Liver (tissue), 10 donors: ENCODE measurements at places on chromosomes 12 and 14.

DNA sequence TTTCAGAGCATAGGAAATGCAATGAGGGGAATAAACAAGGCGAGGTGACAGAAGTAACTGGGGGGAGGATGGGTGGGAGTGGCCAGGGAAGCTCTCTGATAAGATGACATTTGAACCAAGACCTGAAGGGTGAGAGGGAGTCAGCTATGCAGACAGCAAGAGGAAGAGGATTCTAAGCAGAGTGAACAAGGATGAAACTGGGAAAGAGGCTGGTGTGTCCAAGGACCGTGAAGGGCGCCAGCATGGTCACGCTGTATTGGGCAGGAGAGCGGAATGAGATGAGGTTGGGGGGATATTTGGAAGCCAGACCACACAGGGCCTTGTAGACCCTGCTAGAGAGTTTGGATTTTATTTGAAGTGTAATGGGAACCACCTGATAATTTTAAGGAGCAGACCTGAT, 10.5 kb upstream of the PPP1R1A start:
- no peaks in the 10 kb centered on the region for H3K36me3 ChIP-seq
- no peak overlapping the region for H3K27ac ChIP-seq
- peaks cover 2% of the 10 kb centered on the region for H3K4me1 ChIP-seq
- no peak for DNase-seq
- H3K27me3 ChIP-seq, result no peaks in the 10 kb centered on the region

- H3K36me3 ChIP-seq, result no peaks in the 10 kb centered on the region
- DNase-seq, result no peak
- H3K4me1 ChIP-seq, result no peaks in the 10 kb centered on the region
- H3K4me3 ChIP-seq, result no peak overlapping the region
- H3K27ac ChIP-seq, result no peak overlapping the region
- no peaks in the 10 kb centered on the region for H3K27me3 ChIP-seq
Measured at GRCh38 chr12:85877459-85877858, 3.4 kb downstream of the NTS start.

DNA sequence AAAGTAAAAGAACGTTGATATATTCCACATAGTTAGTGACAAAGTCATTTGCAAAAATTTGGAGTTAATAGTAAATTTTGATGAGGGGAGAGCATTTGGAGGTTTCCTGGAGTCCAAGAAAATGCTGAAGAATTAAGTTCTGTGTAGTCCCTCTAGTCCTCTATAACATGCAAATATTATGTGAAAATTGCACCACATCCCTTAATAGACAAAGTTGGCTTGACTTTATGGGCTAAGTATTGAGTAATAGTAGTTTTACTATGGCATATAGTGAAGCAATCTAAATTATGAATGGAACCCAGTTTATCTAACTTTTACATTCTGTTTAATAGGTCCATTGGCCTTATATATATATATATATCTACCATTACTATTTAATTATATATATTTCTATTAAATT, 66.4 kb upstream of the DCN start:
- H3K36me3 ChIP-seq, result no peaks in the 10 kb centered on the region
- no peak for DNase-seq
- no peaks in the 10 kb centered on the region for H3K27me3 ChIP-seq
- no peak overlapping the region for H3K4me3 ChIP-seq

DNA sequence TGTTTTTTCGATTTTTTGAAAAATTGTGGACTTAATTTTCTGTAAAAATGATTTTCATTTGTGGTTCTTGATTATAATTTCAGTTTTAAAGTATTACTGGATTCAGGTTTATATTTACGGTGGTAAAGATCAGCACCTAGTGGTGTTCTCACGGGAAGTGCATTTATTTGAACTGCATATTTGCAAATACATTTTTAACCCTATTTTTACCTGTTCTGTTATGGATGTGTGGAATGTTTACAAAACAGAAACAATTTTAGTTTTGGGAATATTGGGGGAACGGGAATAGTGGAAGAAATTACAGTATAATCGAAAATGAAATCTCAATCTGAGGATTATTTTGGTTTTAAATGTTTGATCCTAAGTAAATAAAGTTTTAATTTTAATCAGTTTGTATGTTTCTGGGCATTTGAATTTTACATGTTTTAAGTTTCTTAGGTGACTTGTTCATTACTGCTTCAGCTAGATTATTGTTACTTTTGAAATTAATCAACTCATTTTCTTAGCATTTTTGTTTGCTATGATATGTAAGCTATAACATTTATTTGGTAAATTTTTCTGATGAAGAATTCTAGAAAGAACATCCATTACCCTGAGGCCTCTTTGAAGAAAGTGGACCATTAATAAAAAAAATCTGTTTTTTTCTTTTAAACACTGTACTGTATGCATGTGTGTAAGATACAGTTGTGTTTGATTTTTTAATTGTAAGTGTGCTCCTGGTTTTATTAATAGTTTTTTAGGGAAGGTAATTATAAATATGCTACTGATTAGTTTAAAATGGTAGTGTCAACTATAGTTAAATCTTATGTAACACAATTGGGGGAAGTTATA, 942 bp downstream of the ATF7IP start:
- peak overlapping the region; percentile 71 for H3K4me3 ChIP-seq
- no peaks in the 10 kb centered on the region for H3K4me1 ChIP-seq
- H3K36me3 ChIP-seq, result no peaks in the 10 kb centered on the region
- DNase-seq, result no peak

GRCh38 chr12:121803861-121804416, at the start of gene SETD1B:
Gene SETD1B, plus strand, starts transcription at chr12:121804009. Its CDS starts 729 bp downstream, at chr12:121804738.
- no peaks in the 10 kb centered on the region for H3K27me3 ChIP-seq
- DNase-seq, result peak; percentile 69
- H3K4me3 ChIP-seq, result peak within 1 kb of the TSS; percentile 66
- H3K4me1 ChIP-seq, result peaks cover 38% of the 10 kb centered on the region
- peak within 1 kb of the TSS; percentile 100 for H3K27ac ChIP-seq

- H3K27ac ChIP-seq, result no peak overlapping the region
- H3K4me1 ChIP-seq, result no peaks in the 10 kb centered on the region
- no peaks in the 10 kb centered on the region for H3K36me3 ChIP-seq
- no peaks in the 10 kb centered on the region for H3K27me3 ChIP-seq
- H3K4me3 ChIP-seq, result no peak overlapping the region
Measured at GRCh38 chr14:44639781-44640385, 132.8 kb upstream of the FSCB start.

GRCh38 chr14:101780887-101781239, 19.4 kb downstream of the PPP2R5C start:
- H3K27ac ChIP-seq, result no peak overlapping the region
- H3K36me3 ChIP-seq, result no peaks in the 10 kb centered on the region
- H3K4me1 ChIP-seq, result peaks cover 4% of the 10 kb centered on the region
- H3K27me3 ChIP-seq, result no peaks in the 10 kb centered on the region
- peak overlapping the region; percentile 64 for H3K4me3 ChIP-seq

GRCh38 chr12:131543040-131543439, 167.8 kb upstream of the SFSWAP start:
- no peaks in the 10 kb centered on the region for H3K27me3 ChIP-seq
- no peak for DNase-seq
- H3K4me1 ChIP-seq, result no peaks in the 10 kb centered on the region
- no peak overlapping the region for H3K4me3 ChIP-seq
- H3K27ac ChIP-seq, result no peak overlapping the region
- no peaks in the 10 kb centered on the region for H3K36me3 ChIP-seq

DNA sequence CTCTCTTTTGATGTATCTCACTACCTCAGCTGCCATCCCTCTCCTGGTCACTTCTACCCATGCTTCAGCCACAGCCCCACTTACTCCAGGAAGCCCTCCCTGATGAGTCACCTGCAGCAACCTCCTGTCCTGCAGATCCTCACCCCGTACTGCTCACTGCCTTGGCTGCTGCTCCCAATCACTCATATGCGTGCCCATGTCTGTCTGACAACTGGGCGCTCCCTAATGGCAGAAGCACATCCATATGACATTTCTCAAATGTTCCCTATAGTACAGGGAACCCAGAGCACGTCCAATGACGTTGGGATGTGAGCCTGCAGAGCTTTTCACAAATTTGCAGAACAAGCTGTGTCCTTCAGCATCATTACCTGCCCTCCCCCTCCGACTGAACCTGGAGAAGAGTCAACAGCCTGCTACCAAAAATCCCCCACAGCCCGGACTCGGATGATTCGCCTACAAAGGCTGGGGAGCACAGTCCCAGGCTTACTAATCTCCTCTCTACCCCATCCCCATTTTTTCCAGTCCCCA, 90.0 kb downstream of the SINHCAF start:
- no peak for DNase-seq
- no peaks in the 10 kb centered on the region for H3K4me1 ChIP-seq
- no peaks in the 10 kb centered on the region for H3K27me3 ChIP-seq
- no peaks in the 10 kb centered on the region for H3K36me3 ChIP-seq
- H3K4me3 ChIP-seq, result no peak overlapping the region

DNA sequence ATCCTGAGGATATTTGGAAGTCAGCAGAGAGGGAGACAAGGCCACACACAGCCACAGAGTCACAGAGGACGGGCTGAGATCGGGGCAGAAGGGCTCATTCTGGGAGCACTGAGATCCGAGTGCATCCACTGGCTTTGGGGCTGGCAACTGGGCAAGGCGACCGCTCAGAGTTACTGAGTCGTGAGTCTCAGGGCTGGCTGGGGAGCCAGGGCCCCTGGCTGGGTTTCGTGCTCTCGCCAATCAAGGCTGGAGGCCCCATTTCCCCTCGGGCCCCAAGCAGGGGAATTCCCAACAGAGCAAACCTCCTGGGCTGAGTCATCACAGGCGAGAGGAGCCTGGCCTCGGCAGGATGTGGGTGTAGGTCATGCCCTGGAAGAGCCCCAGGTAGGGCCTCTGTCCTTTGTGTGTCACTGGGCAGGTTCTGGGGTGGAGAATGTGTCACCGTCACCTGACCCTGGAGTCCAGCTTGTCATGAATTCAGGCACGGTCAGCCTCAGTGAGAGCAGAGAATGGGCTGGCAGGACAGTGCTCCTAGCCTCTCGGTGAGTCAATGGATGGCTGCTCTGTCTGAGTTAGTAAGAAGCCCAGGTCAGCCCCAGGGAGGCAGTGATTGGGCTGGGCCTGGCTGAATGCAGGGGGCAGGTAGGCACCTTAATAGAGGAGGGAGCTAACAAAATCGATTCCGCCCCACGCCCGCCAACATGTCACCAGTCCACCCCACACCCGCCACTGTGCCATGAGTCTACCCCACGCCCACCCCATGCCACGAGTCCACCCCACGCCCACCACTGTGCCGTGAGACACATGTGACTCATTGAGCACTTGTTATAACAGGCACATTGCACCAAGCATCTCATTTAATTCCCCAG, 16.9 kb downstream of the ASB2 start:
- H3K4me1 ChIP-seq, result peaks cover 3% of the 10 kb centered on the region
- no peaks in the 10 kb centered on the region for H3K36me3 ChIP-seq
- H3K4me3 ChIP-seq, result no peak overlapping the region
- no peaks in the 10 kb centered on the region for H3K27me3 ChIP-seq
- no peak for DNase-seq
- H3K27ac ChIP-seq, result no peak overlapping the region

- no peaks in the 10 kb centered on the region for H3K27me3 ChIP-seq
- peak; percentile 16 for DNase-seq
- no peak overlapping the region for H3K27ac ChIP-seq
- H3K36me3 ChIP-seq, result no peaks in the 10 kb centered on the region
Measured at GRCh38 chr14:68658029-68658509, 134.8 kb downstream of the ZFP36L1 start.

- no peaks in the 10 kb centered on the region for H3K27me3 ChIP-seq
- no peak overlapping the region for H3K4me3 ChIP-seq
- no peaks in the 10 kb centered on the region for H3K4me1 ChIP-seq
Measured at GRCh38 chr14:106318700-106319099, 792.3 kb downstream of the TMEM121 start.

DNA sequence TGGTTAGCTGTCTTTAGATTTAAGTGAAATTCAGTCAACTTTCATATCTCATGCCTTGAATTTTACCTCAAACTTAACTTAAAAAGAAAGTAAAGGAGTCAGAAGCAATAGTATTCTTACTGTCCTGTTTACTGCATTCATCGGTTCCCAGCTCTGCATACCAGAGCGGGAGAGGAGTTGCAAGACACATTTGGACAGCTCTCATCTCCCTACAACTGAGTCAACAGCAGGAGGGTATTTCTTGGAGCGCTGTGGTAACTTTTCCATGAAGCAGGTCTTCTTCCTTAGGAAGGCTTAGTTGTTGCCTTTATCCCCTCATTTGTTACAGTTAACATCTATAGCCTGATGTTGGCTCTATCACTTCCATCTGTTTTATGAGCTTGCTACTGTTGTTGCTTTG, 65.1 kb downstream of the TRMT5 start:
- H3K27ac ChIP-seq, result no peak overlapping the region
- DNase-seq, result no peak
- H3K4me3 ChIP-seq, result no peak overlapping the region
- H3K4me1 ChIP-seq, result no peaks in the 10 kb centered on the region
- H3K27me3 ChIP-seq, result no peaks in the 10 kb centered on the region
- no peaks in the 10 kb centered on the region for H3K36me3 ChIP-seq

DNA sequence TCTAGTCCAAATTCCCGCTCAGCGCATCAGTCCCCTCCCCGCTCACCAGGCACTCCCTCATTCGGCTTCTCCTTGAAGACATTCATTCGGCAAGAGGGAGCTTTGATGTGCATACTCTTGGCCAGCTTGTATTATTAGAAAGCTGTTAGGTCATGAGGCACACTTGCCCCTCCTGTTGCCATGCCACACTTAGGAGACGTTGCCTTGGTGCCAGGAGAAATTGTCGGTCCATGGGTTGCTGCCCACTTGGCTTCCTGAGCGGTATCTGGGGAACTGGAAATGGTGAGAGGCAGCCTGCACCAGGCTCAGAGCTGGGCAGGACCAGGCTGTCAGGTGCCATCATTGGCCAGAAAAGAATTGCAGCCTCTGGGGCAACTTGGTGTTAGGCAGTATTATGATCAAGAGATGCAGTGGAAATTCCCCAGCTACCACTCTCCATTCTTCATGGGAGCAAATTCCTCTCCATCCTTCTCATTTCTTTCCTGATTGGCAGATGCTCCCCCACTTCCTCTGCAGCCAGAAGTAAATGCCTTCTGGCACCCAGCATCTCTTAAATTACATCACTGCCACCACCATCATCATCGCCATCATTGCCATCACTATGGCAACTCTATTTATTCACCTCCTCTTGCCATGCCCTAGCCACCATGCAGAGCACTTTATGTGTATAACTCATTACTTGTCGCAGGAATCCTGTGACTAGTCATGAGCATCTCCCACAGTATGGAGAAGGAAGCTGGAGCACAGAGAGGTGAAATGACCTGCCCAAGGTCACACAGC, 12.4 kb downstream of the CABP1 start:
- no peaks in the 10 kb centered on the region for H3K27me3 ChIP-seq
- no peaks in the 10 kb centered on the region for H3K36me3 ChIP-seq
- no peak for DNase-seq
- no peak overlapping the region for H3K27ac ChIP-seq
- H3K4me3 ChIP-seq, result no peak overlapping the region

GRCh38 chr14:59816941-59817340, 53.6 kb downstream of the RTN1 start:
- H3K27ac ChIP-seq, result no peak overlapping the region
- H3K4me3 ChIP-seq, result no peak overlapping the region
- H3K4me1 ChIP-seq, result no peaks in the 10 kb centered on the region
- DNase-seq, result no peak

DNA sequence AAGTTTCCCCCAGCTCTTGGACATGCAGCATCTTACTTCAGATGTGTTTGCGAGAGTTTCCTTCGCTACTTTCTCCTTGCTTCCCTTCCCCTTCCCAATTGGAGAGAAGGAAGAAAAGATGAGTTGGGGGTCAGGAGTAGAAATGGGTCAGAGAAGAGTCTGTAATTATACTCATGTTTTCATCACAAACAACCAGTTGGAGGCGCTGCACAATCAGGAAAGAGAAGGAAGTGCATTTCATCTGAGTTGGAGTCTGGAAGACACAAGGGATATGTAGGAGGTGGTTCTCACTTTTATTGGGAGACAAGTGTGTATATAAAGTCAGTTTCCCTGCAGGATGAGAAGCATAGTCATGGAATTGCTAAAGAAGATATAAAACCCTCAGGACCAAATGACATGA, 31.3 kb upstream of the VSX2 start:
- no peak overlapping the region for H3K27ac ChIP-seq
- no peaks in the 10 kb centered on the region for H3K36me3 ChIP-seq
- no peaks in the 10 kb centered on the region for H3K27me3 ChIP-seq
- H3K4me3 ChIP-seq, result no peak overlapping the region
